Stimulated activated CD4-positive, alpha-beta T cell treated with anti-CD3 and anti-CD28 coated beads, Interleukin-1b, Interleukin-23, amount 100 ng/mL, for 1 hour (primary cell): ENCODE measurements at places on chromosomes 6 and 20.

GRCh38 chr6:56866917-56867522 lies 87.9 kb upstream of the BEND6 start:
- no peak for DNase-seq

GRCh38 chr6:106804346-106805335 lies 169.9 kb downstream of the CD24 start:
- DNase-seq, result no peak

DNA sequence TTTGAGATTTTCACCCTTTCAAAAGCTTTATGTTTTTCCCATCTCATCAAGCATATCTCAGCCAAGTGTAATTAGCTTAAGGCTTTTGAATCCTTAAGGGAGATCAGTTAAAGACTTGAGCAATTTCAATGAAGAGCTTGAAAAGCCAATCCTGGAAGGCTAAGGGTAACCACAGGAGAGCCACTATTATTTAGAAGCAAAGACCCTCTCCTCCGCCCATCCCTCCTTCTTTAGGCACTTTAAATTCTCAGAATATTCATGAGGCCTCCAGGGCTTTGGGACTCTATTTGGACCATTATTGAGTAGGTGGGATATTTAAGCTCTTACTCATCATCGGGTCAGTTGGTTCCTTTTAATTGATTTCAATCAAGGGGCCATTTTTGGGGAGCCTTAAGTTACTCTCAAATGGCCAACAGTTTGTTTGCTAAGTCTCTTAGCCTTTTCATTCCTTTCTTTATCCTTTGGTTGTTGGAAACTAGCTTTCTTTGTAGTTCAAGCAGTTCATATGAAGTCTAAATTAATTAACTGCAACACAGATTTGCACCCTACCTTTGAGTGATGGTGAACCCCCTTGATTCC lies 567.2 kb downstream of the KIF16B start:
- no peak for DNase-seq

DNA sequence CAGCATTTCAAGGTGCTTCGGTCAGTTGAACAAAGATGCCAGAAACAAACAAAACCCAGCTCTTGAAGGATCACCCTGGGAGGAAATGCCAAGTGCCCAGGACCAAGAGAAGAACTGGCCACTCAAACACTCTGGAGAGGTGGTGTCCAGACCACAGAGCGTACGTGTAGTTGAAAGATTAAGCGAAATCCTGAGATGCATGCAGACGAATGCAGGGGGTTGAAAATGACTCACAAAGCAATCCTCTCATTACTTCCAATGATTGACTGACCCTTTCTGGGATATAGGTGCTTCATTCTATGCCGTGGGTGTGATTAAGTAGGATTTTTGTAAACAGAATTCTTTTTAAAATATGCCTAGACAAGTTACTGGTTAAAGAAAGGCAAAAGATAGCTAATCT lies 71.5 kb upstream of the ATXN1 start:
- DNase-seq, result no peak

DNA sequence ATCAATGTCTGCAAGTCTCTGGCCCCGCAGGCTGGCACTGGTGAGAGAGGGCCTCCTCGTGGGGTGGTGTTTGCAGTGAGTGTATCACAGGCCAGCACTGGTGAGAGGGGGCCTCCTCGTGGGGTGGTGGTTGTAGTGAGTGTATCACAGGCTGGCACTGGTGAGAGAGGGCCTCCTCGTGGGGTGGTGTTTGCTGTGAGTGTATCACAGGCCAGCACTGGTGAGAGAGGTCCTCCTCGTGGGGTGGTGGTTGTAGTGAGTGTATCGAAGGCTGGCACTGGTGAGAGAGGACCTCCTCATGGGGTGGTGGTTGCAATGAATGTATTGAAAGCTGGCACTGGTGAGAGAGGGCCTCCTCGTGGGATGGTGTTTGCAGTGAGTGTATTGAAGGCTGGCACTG lies 53.3 kb upstream of the SLC22A1 start:
- no peak for DNase-seq

GRCh38 chr6:144768551-144769075 lies 483.5 kb downstream of the UTRN start:
- no peak for DNase-seq

DNA sequence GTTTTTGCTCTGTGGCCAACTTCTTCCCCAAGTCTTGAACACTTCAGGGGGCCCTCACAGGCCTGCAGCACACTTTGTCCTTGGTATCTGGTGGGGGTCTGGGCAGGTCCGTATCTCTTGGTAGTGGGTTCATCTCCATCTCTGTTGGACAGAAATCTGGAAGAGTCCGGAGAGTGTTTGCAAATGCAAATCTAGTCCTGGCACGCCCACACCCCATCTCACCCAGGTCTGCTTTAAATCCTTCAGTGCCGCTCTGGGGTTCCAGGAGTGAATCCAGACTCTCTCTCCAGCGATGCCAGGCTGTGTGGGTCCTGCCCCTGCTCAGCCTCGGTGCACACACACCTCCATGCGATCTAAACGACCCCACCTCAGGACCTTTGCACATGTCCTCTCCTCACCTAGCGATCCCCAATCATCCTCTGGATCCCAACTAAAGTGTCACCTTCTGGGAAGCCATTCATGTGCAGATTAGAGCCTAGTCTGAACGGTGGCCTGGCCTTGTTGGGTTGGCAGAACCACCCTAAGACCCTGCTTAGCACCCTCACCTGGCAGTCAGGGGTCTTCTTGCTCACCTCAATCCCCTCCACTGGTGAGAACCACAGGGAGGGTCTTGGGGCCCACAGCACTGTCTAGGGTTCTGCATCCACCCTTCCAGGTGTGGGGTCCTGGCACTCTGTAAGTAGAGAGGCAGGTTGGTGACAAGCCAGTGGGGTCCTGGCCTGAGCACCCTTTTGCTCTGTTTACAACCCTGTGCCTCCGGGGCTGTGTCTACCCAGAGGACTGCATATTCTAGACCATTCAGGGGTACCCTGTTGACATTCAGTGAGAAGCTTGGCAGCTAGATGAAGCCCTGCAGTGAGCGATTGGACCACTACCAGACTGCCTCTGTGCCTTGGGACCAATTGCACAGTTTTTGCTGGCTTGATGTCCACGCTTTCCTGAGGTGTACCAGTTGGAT lies 100.8 kb downstream of the SYCP2 start:
- no peak for DNase-seq

DNA sequence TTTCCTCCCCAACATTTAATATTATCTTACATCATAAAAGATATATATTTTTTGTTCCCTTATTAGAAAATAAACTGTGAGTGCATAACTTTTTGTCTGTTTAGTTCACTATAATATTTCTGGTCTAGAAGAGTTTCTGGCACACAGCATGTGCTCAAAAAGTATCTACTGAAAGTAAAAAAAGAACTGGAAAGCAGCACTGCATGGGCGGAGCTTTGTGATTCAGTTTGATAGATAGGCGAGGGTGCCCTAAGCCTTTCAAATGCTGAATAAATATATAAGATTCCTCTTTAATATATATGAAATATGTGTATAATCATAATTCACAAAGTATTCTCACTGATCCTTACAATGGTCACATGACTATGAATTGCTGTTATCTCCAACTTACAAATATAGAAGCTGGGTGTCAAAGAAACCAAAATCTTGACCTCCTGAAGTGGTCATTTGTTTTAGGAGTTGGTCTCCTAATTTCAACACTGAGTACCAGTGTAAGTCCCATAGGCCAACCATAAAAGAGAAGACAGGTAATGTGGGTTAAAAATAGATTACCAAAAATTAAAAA lies 50.8 kb downstream of the OR2B2 start:
- DNase-seq, result no peak

DNA sequence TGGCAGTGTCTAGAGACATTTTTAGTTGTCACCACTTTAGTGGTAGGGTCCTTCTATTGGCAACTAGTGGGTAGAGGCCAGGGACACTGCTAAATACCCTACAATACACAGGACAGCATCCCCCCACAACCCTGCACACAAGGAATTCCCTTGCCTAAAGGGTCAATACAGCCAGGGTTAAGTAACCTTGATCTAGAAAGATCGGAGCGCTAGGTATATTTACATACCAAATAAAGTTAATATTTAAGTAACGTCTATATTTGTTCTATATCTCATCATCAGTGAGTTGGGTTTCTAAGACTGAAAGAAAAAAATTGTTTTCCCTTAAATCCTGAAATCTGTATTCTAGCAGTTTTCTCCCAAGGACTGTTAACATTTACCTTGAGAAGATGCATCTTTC lies 16.1 kb downstream of the BFSP1 start:
- DNase-seq, result no peak

DNA sequence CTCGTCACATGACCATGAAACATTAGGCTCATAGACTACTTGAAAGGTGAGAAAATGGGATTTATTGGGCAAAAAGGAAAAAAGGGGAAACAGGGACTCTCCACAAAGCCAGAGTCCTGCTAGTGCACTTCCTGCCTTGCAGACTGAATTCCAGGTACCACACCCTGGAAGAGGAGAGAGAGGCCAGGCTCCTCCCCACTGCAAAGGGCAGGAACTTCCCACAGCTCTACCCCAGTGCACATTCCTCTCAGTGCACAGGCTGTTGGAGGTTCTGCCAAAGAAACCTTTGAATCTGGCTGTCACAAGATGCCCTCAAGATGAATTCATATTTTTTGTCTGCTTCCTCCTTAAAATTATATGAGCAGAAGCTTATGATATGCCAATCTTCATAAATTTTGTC lies 920.4 kb upstream of the GJE1 start:
- no peak for DNase-seq

DNA sequence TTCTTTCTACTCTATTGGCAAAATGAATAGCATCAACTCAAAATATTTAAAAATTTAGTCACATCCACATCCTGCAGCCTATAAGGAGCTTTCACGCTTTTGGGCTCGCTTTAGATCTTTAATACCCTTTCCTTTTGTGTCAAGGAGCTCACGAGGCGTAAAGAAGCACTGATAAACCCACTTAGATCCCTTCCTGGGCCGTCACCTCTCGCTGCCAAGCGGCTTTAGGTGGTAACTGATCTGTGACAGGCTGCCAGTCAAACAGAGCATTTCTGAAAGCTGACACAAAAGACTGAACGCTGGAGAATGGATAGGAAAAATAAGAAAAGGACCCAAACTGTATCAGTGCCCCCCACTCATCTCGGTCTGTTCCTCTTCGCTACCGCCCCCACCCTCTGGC lies 385.7 kb upstream of the MMS22L start:
- DNase-seq, result no peak

- DNase-seq, result no peak
Measured at GRCh38 chr6:97240222-97240621, 42.8 kb downstream of the MMS22L start.

DNA sequence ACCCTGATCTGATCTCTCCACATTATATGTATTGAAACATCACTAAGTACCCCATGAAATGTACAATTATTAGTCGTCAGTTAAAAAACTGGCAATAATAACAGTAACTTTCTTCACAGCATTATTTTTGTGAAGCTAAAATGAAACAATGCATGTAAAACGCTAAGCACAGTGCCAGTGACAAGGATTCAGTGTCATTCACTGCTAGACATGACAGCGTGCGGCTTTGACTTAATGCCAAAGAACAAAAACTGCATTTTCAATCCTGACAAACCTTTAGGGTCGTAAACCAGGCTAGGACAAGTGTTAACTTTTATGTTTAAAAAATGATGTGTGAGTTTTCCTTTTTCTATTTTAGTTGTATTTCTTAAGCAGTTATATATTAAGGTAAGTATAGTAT lies 8.8 kb upstream of the OPN5 start:
- DNase-seq, result no peak

DNA sequence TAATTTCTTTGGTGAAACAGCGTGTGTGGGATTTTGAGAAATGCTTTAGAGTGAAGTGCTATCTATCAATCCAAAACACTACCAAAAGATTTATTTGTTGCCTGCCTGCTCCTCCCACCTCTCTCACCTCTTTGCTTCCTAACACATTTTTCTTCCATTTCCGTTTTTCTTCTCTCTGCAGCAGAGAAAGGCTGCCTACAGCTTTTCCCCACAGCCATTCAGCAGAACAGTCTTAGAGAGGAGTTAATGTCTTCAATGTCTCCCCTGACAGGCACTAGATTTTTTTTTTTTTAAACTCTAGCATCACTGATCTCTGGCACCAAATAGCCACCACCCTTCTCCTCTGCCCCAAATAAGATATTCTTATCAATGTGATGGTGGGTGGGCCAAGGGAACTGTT lies 327.8 kb upstream of the MAN1A1 start:
- no peak for DNase-seq

DNA sequence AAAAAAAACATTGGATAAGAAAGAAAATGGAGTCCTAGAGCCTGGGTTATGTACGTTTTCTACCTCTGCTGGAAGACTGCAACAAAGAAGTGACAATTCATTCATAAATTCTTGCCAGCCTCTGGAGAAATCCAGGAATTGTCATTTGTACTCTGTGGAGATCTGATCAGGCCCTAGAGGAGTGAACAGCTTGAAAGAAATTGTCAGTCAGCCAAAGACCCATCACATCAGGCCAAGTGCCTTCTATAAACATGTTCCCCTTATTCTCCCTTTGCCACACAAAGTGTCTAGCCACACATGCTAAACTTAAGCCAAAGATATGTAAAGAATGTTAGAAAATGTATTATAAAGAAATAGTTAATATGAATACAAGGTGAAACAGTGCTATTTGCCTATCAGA lies 152.4 kb downstream of the ADAT2 start:
- DNase-seq, result no peak

- no peak for DNase-seq
Measured at GRCh38 chr6:122753688-122754056, 25.8 kb upstream of the FABP7 start.

DNA sequence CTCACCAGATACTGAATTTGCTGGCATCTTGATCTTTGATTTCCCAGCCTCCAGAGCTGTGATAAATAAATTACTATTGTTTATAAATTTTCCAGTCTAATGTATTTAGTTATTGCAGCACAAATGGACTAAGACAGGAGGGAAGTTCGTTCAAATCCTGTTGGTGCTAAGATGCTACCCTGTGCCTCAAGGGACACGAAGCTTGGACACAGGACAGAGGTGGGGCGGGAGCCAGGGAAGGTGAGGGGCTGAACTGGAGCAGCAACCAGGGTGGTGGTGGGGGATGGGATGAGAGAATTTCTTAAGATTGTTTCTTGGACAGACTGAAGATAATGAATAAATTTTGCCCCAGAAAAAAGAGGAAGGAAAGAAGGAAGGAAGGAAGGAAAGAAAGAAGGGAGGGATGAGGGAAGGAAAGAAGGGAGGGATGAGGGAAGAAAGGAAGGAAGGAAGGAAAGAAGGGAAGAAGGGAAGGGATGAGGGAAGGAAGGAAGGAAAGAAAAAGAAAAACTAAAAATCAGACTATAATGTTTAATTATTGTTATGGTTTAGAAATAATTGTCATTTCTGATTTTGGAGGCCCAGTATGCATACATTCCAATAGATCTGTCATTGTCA lies 127.2 kb downstream of the CDC5L start:
- DNase-seq, result no peak

GRCh38 chr20:45044084-45044573 lies 56.8 kb downstream of the KCNS1 start:
- DNase-seq, result peak; percentile 7

GRCh38 chr6:132004668-132005067 lies 53.5 kb upstream of the CCN2 start:
- no peak for DNase-seq

- no peak for DNase-seq
Measured at GRCh38 chr6:97399208-97399607, 116.2 kb upstream of the MMS22L start.

- no peak for DNase-seq
Measured at GRCh38 chr6:27806981-27807440, 105.2 kb downstream of the OR2B2 start.

GRCh38 chr20:44431502-44432234 lies 44.0 kb upstream of the TTPAL start:
- no peak for DNase-seq

- no peak for DNase-seq
Measured at GRCh38 chr6:2843138-2843740, 1.6 kb upstream of the SERPINB1 start.
